ENCODE measurements at places on chromosomes 3 and 15. TPM values are rescaled to one million over a fixed set of nuclear protein-coding genes. Genes with fewer than 3 reads are reported as not detected.

DNA sequence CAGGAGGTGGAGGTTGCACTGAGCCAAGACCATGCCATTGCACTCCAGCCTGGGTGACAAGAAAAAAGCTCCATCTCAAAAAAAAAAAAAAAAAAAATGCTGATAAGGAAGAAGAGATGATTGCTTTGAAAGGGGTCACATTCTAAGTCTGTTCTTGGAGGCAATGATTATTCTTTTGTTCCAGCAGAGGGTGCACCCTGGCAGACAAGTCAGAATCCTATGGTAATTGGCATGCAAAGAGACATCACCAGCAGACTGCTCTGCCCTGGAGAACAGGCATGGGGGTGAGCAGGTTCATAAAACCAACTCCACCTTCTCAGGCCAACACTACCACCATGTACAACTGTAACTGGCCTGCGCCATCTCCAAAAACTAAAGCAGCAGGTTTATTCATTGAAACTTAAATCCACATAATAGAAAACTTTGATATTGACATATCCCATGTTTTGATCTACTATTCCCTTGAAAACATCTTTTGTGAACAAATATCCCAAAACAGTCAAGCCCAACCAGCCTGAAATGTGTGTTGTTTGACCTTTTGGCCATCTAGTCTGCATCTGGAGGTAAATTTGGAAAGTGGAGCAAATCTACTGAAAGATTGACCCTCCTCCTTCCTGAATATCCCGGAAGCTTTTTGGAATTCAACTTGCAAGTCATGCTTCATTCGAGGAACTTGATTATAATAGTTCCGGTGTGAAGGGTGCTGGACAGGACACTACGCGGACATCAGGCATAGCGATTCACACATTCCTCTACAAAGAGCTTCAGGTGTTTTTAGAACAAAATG, 100.3 kb downstream of the MECOM start:
- no peak overlapping the region for H3K27ac ChIP-seq
- H3K36me3 ChIP-seq, result no peaks in the 10 kb centered on the region
- H3K4me1 ChIP-seq, result peaks cover 8% of the 10 kb centered on the region
- H3K4me3 ChIP-seq, result no peak overlapping the region
- H3K27me3 ChIP-seq, result peaks cover 2% of the 10 kb centered on the region

GRCh38 chr3:24837601-24838000, 343.0 kb upstream of the THRB start:
- H3K27me3 ChIP-seq, result no peaks in the 10 kb centered on the region
- no peak overlapping the region for H3K4me3 ChIP-seq
- no peak for DNase-seq
- no peaks in the 10 kb centered on the region for H3K36me3 ChIP-seq

ZKSCAN7 gene
- total RNA-seq, result 0.83 TPM

KCNMB2 gene
- not detected for total RNA-seq

GRCh38 chr3:38107911-38108648, 28.8 kb downstream of the ACAA1 start:
- DNase-seq, result no peak
- no peak overlapping the region for H3K27ac ChIP-seq
- peaks cover 3% of the 10 kb centered on the region for H3K36me3 ChIP-seq

DNA sequence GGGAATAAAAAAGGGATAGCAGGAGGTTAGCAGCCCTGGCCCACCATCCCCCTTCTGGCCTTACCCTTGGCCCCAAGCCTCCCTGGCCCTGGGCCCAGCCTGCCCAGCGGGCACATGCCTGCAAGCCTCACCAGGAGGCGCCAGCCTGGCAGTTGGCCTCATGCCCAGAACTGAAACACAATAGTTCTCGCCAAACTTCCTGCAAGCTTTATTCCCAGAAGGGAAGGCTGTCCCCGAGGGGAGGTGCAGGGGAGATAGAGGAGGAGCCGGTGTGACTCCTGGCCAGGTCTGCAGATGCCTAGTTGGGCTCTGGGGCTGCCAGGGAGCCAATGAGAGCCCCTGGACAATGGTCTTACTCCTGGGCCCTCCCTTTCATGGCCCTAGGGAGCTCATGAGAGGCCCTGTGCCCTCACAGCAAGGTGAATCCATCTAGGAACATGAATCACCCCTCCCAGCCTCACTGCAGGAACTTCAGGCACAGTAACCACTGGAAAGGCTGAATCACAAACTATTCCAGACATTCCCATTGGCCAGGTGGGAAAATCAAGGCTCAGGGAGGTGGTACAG, 4.0 kb downstream of the CCDC33 start:
- no peak overlapping the region for H3K4me3 ChIP-seq
- DNase-seq, result no peak
- H3K27ac ChIP-seq, result no peak overlapping the region
- no peaks in the 10 kb centered on the region for H3K4me1 ChIP-seq

DNA sequence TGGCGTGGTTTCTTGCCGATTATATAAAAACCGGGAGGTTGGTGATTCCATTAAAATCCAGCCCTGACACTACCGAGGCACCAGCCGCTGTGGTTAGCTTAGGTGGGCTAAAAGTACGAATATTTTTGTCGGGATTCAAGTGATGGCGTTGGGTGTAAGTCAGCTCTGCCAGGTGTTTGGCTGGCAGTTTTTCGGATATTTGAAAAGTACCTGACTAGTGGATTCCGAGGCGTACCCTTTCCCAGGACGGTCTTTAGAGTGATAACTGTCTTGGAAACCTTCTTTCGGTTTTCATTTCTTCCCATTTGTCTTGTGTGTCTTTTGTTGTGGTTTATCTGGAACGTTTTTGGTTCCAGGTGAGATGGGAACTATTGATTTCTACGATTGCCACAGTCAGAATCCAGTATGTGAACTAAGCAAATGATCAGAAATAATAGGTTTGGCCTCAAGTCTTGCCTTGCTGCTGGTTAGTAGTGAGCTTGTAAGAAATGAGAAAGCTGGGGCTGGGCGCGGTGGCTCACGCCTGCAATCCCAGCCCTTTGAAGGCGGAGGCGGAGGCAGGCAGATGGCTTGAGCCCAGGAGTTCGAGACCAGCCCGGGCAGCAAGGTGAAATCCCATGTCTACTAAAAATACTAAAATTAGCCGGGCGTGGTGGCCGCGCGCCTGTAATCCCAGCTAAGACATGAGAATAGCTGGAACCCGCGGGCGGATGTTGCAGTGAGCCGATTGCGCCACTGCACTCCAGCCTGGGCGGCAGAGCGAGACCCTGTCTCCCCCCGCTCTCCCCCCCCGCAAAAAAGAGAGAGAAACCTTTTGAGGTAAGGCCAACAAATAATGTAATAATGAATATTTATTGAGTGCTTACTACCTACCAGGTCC, 1.4 kb downstream of the FYTTD1 start:
- no peak for DNase-seq
- peak overlapping the region; percentile 93 for H3K4me3 ChIP-seq
- H3K27ac ChIP-seq, result peak overlapping the region; percentile 83
- peaks cover 33% of the 10 kb centered on the region for H3K4me1 ChIP-seq
- H3K27me3 ChIP-seq, result peaks cover 4% of the 10 kb centered on the region

- peaks cover 5% of the 10 kb centered on the region for H3K4me1 ChIP-seq
- DNase-seq, result no peak
- H3K27ac ChIP-seq, result no peak overlapping the region
- H3K27me3 ChIP-seq, result peaks cover 22% of the 10 kb centered on the region
Observed at GRCh38 chr15:39397883-39398282, 183.0 kb upstream of the THBS1 start.
